ENCODE measurements at places on chromosomes 5 and 9.

GRCh38 chr5:40191150-40191549, 488.6 kb upstream of the PTGER4 start:
- no peak for DNase-seq

GRCh38 chr5:31047621-31048020, 145.9 kb upstream of the CDH6 start:
- DNase-seq: no peak

GRCh38 chr5:131330031-131330430, 66.2 kb downstream of the CDC42SE2 start:
- no peak for DNase-seq

DNA sequence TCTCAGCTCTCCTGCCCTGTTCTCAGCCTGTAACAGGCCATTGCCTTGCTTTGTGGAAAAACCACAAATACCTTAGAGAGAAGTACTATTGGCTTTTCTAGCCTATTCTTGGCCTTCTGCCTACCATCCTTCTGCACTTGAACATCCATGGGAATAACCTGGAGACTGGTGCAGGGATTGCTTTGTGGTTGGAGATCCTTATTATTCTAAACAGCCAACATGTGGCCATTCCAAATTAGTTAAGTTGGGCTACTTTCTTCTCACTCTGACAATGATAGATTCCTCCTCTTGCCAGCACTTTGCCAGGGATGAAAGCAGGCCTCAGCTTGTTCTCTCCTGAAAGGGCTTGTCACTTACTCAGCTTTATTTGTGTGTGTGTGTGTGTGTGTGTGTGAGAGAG, 240.4 kb downstream of the GLIS3 start:
- DNase-seq: no peak

- no peak for DNase-seq
These were observed 259.7 kb upstream of the ZNF608 start for GRCh38 chr5:125006011-125006685.

DNA sequence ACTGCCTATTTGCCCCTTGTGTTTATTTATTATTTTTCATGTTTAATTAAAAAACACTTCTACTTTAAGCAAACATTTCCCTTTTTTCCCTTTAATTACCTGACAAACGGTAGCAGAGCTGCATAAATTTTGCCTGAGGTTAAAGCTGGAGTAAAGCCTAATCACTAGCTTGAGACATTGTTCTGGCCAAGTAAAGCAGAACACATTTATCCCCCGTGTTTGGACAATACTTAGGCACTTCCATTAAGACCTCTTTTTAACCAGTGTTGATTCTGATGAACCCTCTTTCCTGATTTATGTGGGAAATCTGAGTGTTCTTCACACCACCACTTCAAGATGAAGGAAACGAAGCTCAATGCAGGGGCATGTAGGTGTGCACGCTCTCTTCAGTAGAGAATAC, 54.5 kb downstream of the BNC2 start:
- no peak for DNase-seq

GRCh38 chr5:149651686-149652085, 70.4 kb downstream of the ARHGEF37 start:
- DNase-seq: no peak

- DNase-seq: no peak
These were observed 37.3 kb downstream of the KCTD16 start for GRCh38 chr5:144207875-144208444.

- no peak for DNase-seq
These were observed 14.8 kb upstream of the DMRT1 start for GRCh38 chr9:826500-827280.

DNA sequence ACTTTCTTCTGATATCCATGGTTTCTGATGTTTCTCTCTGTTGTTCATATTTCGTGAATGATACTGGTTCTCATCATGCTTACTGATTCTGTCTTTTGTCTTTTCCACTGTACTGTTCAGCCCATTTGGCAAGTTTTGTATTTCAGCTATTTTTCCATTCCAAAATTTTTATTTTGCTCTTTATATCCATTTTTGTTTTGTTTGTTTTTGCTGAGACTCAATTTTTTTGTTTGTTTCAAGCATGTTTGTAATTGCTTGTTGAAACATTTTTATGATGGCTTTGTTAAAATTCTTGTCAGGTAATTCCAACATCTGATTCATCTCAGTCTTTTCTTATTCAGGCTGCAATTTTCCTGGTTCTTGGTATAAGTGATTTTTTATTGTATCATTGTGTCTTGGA, 64.0 kb downstream of the ERCC6L2 start:
- DNase-seq: no peak

GRCh38 chr9:1152171-1152570, 102.0 kb downstream of the DMRT2 start:
- DNase-seq: no peak

GRCh38 chr9:69342769-69343168, 17.8 kb downstream of the ENTREP1 start:
- no peak for DNase-seq

GRCh38 chr5:30194595-30194994, 998.9 kb upstream of the CDH6 start:
- DNase-seq: no peak

- DNase-seq: no peak
These were observed 349.1 kb downstream of the ZNF608 start for GRCh38 chr5:124397317-124397716.

DNA sequence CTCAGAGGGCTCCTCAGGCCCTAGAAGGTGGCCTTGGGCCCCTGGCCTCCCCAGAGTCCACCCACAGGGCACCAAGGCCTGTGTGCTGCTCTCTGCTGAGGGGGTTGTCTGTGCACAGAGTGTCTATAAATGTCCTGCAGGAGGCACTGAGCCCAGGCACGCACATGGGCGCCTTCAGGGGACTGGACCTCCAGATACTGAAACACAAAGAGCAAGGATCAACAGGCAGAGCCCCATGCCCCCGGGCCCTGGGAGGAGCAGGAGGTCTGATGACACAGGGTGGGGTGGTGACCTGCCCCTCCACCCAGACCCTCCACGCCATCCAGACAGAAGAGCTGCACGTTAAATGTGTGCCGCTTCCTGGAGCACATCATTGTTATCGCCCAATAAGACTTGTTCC, 64.6 kb upstream of the SIMC1 start:
- DNase-seq: no peak

DNA sequence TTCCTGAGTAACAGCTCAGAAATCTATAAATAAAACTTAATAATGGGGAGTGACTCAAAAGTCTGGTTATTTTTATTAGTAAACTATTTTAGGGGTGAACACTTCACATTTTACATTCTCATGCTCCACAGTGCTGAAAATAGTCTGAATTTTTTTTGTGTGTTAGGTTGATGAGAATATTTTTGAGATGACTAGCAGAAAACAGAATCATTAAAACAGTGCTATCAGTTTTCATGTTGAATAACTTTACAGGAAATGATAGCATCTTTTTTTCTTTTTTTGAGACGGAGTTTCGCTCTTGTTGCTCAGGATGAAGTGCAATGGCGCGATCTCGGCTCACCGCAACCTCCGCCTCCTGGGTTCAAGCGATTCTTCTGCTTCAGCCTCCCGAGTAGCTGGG, 60.3 kb downstream of the TMC1 start:
- no peak for DNase-seq

GRCh38 chr9:37923118-37923795, 19.3 kb upstream of the SLC25A51 start:
- DNase-seq: no peak

- no peak for DNase-seq
These were observed 372.0 kb upstream of the MPDZ start for GRCh38 chr9:13651526-13651925.

- DNase-seq: no peak
These were observed 1.1 kb upstream of the GNPDA1 start for GRCh38 chr5:142013734-142014521.

GRCh38 chr9:38200431-38200830, 131.4 kb upstream of the SHB start:
- no peak for DNase-seq

GRCh38 chr5:7671381-7671993, 179.4 kb downstream of the CFAP90 start:
- DNase-seq: no peak
